ENCODE measurements at places on chromosomes 7 and 10.

- no peak for DNase-seq
Observed at GRCh38 chr7:114986190-114987180, 64.6 kb downstream of the MDFIC start.

DNA sequence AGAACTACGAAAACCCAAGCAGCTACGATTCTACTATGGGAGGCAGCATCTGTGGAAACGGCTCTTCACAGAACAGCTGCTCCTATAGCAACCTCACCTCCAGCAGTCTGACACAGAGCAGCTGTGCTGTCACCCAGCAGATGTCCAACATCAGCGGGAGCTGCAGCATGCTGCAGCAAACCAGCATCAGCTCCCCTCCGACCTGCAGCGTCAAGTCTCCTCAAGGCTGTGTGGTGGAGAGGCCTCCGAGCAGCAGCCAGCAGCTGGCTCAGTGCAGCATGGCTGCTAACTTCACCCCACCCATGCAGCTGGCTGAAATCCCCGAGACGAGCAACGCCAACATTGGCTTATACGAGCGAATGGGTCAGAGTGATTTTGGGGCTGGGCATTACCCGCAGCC, 81.6 kb upstream of the SAMD8 start:
- no peak for DNase-seq

- DNase-seq = peak; percentile 41
Observed at GRCh38 chr7:135976312-135977006, 700 bp downstream of the MTPN start.

- DNase-seq = no peak
Observed at GRCh38 chr7:47314248-47314647, 267.7 kb downstream of the TNS3 start.

DNA sequence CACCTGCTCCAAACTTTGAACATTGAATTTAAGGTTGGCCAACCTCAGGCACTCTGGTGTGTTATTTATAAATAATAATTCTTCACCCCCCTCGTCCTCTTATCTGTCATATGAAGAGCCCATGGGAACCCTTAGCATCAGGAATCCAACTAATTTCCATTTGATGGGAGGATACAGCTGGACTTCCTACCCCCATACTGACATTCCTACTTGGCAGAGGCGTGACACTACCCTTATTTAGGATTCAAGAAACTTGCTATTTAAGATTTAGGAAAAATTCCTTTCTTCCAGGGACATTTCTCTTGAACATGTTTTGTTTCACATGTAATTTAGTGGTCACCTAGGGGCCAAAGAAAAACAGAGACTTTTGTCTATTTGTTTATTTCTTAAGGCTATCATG, 171.9 kb upstream of the NRP1 start:
- DNase-seq = no peak

DNA sequence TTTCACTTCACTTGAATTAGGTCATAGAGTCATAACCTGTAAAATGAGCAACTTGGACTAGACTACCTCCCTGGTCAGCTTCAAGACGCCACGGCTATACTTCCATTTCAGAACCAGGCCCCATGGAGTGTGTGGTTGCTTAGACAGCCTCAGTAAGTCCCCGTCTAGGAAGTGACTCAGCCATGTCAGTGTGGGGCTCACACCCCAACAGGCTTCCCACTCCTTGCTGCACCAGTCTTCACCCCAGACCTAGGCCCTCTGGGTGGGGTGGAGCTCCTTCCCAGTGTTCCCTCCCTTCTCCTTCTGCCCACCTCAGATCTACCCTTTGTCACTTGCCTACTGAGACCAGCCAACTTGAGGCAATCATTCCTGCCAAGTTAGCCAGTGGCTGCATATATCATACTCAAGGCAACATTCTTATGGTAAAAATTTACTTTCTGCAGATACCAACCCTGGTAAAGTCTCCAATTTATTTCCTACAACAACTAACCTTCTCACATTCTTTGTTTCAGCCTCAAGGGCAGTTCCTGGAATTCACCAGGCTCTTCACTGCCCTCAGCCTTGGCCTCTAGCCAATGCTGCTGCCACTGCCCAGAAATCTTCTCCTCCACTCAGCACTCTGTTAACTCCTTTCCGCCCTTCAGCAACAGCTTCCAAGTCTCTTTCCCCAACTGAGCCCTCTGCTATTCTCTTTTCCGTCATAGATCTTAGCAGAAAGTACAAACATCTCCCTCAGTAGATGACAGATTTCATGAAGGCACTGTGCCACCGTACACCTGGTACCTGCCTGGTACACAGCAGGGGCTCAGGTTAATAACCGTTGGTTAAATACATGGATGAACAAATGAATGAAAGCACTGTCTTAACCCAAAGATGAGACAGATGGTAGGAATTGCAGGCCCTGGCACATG, 31.3 kb upstream of the ZNRF2 start:
- no peak for DNase-seq

- no peak for DNase-seq
Observed at GRCh38 chr7:157529768-157530560, 193.2 kb downstream of the DNAJB6 start.

- DNase-seq = no peak
Observed at GRCh38 chr7:116447966-116448839, 51.3 kb upstream of the CAV2 start.

GRCh38 chr10:70228491-70228890, 4.7 kb downstream of the PPA1 start:
- DNase-seq = no peak

DNA sequence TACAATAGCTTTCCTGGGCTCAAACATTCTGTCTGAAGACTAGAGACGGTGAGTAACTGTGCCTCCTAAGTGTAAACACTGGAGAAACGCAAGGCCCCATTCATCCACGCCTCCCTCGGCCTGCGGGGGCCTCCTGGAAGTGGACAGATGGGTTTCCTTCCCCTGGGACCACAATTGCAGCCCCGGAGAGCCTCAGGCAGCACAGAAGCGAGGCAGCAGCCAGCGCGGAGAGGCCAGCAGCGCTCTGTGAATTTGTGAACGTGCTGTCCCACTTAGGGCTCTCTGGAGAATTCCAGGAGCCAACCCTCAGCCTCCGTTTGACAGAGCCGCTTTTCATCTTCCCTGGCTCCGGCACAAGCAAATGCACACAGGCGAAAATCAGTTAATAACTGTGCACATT, 23.2 kb upstream of the CALN1 start:
- DNase-seq = no peak

- DNase-seq = no peak
Observed at GRCh38 chr10:50469778-50470193, 154.0 kb downstream of the SGMS1 start.

GRCh38 chr10:86652361-86653202, 1.8 kb upstream of the OPN4 start:
- DNase-seq = no peak

DNA sequence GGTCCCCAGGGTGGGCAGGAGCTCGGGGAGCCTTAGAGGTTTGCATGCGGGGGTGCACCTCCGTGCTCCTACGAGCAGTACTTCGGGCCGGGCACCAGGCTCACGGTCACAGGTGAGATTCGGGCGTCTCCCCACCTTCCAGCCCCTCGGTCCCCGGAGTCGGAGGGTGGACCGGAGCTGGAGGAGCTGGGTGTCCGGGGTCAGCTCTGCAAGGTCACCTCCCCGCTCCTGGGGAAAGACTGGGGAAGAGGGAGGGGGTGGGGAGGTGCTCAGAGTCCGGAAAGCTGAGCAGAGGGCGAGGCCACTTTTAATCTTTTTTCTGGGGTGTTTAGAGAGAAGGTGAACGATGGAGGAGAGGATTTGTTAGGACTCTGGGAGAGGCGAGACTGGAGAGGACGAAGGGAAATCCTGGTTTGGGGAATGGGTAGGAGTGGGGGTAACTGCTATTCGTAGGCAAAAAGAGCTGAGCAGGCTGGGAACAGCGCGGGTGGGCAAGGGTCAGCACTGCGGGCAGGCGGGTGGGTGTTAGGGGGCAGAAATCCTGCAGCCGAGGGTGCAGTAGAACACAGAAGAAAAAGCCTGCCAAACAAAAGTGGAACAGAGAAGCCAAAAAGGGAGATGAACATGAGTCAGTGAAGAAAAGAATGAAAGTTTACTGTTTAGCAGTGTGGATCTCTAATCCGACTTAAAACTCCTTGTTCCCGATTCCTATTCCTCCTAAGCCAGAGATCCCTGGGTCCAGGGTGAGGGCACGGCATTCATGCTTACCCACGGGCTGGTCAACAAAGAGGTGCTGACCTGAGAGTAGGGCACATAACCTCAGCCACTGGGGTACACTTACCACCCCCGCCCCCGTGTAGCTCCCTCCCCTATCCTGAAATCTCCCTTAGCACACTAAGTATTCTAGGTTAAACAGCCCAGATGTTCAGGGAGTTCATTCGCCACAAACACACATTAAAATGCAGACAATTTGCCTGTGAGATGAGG, 26.9 kb downstream of the PRSS2 start:
- no peak for DNase-seq

DNA sequence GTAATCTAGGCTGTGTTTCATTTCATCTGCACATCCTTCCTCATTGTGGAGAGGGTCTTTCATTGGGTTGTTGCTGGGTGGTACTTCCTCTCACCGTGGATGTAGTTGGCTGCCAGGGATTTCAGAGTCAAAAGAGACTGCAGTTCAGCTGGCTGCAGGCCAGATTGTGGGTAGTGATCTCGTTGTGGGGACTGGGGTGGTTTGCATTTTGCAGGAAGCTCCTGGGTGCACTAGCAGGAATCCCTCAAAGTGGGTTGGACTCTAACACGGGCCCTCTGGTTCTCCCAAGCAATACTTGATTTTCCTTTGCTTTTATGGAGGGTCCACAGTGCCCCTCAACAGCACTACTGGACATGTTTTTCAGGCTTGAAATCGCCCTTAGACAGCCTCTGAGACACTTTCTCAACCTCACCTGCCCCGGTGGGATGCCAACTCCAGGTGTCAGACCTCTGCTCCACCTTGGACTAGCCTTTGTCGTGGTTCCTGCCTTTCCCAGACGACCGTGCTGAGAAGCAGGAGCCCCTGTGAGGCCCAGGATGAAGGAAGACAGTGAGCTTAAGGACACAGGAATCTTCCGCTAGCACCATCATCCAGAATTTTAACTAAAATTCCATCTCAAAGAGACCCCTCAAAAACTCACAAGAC, 23.9 kb upstream of the ZNF273 start:
- no peak for DNase-seq

DNA sequence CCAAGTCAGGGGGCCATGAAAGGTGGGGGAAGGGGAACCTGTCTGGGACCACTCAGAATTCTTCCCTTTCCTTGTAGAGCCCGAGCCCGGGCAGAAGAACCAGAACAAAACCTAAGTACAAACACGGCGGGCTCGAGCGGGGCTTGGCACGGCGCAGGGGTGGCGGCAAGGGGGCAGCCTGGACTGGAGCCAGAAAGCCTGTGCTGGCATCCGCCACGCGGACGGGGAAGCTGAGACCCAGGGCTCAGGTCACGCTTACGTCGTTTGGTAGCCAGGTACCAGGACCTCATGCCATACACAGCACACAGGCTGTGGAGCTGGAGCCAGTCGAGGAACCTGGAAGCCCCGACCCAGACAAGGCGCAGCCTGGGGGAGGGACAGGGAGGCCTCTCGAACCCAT, 6.6 kb upstream of the GPER1 start:
- no peak for DNase-seq

DNA sequence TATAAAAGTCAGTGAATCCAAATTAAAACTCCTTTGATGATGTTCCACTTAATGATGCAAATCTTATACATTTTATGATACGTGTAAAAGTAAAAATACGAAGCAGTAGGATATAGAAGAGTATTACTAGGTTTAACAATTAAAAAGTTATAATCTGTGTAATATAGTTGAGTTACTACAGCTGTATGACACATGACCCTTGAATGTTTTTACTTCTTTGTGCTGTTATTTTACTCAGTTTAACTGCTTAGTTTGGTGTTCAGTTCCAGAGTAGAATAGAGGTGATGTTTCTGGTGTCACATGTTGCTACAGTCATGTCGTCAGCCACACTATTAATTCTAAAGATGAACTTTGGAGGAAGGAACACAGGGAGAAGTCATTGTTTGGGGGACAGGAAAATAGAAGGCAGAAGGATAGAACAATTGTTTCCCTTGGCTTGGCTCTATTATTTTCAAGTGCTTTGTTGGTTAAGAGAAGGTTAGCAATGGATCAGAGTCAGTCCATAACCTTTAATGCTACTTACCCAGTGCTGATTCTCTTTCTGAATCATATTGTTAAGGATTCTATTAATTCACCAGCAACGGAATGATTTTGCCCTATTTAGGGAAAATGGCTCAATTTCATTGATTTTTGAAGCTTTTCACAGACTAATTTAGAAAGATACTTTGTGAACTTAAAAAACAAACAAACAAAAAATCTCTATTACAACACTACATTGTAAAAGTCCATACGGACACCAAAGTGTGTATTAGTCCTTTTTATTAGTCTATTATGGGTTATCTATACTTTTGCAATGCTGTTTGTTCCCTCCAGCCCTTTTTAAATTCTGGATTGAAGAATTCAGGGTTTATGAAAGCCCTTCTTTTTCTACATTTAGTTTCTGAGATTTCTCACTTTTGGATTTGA, 73.4 kb downstream of the CPED1 start:
- no peak for DNase-seq

DNA sequence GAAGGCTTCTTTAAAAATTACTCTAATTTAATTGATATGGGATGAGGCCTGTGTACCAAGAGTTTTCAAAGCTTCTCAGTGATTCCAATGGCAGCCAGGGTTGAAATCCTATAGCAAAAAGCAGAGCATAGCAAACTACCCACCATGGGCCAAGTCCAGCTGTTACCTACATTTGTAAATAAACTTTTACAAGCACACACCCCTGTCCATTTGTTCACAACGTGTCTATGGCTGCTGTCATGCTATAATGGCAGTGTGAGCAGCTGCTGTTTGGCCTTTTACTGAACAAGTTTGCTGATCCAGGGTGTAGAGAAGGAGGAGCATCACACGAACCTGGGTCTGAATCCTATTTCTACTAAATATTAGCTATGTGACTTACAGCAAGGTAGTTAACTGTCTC, 50.0 kb downstream of the NPY start:
- DNase-seq = no peak

DNA sequence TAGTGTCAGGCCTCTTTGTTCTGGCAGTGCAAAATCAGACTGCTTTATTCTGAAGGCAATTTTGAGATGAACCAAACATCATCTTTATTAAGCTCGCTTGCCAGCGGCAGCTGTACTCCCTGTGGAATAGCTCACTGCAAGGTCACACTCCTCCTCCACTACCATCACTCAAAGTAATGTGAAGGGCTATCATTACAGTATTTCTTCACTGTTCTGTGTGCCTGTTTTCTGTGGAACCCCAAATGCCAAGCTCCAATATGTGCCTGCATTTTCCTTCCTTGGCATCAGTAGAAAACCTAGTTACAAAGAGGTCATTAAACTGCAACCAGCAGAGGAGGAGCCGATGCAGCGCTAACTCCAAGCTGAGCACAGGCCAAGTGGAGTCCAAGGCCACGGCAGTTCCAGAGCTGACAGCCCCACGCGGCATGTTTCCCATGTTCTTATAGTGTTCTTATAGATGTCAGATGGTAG, 21.4 kb downstream of the BCCIP start:
- DNase-seq = no peak

DNA sequence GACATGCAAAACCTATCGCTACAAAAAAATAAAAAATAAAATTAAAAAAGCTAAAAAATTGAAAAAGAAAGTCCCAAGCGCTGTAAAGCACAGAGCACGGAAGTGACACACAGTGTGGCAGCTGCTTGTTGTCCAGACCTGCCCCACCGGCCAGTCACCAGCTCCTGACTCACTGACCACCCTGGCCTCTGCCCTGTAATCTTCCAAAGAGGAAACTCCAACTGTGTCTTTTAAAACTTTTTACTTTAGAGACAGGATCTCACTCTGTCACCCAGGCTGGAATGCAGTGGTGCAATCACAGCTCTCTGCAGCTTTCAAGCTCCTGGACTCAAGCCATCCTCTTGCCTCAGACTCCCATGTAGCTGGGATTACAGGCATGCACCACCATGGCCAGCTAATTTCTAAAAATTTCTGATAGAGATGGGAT, 23.6 kb downstream of the GNA12 start:
- no peak for DNase-seq
